ENCODE measurements at places on chromosomes 4 and X.

- no peak for DNase-seq
Observed at GRCh38 chr4:32798471-32799159, 2078.4 kb downstream of the PCDH7 start.

DNA sequence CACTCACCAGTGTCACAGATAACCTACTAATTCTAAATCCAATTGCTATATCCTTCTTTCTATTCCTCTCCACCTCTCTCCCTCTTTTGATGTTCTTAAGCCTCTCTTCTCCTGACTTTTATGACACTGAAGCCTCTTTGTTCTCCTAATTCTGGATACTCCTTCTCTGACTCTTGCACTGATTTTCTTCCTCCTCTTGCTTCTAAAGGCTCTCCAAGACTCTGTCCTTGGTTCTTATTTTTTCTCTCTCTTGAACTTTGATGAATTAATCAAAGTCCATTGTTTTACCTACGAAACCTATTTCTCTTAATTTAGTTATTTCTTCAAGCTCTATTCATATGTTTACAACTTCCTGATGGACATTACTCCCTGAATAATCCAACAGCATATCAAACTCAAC is 95.7 kb upstream of the TSPAN7 start:
- no peak for DNase-seq

- DNase-seq: no peak
Observed at GRCh38 chr4:7635445-7636239, 200.9 kb upstream of the PSAPL1 start.

DNA sequence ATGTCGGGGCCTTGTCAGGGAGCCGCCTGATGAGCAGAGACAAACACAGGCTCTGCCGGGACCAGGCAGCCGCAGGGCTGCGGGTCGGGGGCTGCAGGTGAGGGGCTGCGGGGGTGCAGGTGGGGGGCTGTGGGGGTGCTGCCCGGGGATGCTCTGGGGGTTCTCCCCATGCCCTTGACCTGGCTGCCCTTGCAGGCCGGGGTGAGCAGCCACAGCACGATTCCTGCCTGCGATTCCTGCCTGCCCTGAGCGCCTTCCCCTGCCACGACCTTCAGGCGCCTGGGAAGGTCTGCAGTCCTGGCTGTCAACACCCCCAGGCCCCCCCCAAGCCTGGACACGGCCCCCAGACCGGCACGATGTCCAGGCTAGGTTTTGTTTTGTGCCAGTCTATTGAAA is 106.3 kb downstream of the FAM53A start:
- DNase-seq: no peak

DNA sequence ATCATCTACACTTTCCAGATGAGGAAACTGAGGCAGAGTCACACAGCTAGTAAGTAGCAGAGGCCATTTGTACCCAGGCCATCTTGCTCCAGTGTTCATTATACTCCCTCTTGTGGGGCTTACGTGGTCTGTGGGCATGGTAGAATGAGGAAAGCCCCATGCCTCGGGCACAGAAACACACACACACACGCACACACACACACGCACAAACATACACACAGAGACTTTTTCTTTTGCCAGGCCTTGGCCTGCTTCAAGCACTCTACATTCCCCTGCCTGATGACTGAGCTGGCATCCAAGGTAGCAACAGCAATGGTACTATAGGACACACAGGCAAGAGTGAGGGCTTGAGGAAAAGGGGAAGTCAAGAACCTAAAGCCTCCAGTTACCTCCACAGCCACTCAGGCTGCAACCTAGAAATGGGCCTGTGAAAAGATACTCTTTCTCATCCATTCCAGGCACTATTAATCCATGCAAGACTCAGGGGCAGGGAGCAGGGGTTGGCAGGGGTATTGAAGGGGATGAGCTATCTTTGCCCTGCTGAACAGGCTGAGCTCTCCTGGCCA is 43.6 kb downstream of the STARD8 start:
- DNase-seq: no peak

- DNase-seq: no peak
Observed at GRCh38 chrX:52346174-52347165, 22.4 kb upstream of the XAGE2 start.

DNA sequence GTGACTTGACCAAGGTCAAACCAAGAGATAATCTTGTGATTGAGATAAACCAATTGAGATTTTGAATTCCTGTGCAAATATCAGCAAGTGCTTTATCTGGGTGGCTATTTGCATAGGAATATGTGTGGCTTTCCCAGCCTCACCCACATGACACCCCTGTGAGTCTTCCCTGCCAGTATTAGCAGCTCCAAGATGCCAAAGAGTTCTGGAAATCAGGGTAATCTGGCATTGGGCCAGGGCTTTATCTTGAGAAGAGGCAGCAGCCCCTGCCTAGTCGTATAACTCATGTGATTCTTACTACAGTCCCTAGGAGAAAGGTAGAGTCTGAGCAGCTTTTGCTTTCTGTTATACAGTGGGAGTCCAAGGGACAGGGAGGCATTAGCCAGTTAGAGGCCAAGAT is 87.7 kb downstream of the RLIM start:
- DNase-seq: no peak

DNA sequence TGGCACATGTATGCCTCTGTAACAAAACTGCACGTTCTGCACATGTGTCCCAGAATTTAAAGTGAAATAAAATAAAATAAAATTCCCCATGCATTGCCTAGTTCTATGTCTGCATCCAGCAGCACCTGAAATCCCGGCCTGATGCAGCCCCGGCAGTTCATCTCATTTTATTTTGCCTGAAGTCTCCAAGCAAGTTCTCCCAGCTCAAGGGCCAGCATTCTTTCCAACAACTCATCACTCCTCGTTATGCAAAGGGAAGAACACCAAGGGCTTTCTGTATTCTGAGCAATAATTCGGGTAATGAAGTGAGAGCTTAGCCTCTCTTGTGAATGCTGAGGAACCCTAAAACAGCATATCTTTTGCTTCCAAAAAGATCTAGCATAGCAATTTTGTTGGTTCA is 2.7 kb downstream of the ENPP6 start:
- DNase-seq: no peak

Measured in NCI-H524 treated with DMSO at 0.1 percent for 48 hours (cell line).